ENCODE measurements at places on chromosomes 3 and 15.

DNA sequence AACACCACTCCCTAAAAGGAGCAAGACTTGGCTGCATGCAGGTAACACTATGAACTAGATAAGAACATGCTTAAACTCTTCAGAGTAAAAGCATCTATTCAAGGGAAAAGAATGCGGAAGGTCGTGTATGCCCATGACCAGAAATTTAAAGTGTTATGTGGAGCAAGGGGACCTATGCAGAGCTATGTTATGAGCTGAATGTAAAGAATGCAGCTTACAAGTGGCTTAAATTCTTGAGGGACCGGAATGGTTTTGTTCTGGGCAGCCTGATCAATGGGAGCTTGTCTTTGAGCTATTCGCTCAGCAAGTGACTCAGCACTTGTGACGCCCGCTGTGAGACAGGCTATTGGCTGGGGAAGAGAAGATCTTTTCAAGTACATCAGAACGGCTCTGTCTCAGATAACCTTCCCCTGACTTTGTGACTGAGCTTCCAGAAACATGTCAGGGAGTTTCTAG is 367.5 kb upstream of the THBS1 start:
- no peak for DNase-seq

DNA sequence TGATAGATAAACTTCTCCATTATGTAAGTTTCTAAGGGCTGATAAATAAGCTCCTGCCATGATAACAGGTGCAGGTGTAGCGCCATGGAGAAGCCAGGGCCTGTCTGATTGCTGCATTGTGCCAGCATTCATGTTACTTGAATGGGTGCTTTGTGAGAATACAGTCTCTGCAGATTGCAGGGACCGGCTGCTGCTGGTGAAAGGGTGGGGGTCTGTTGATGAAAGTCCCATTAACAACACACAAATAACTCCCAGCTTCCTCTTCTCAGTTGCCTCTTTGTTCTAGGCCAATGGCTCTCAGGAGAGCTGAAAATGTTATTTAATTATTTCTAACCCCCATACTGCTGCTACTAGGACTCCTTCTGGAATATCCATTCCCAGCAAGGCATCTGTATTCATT is 77.2 kb downstream of the RTP4 start:
- DNase-seq = no peak

DNA sequence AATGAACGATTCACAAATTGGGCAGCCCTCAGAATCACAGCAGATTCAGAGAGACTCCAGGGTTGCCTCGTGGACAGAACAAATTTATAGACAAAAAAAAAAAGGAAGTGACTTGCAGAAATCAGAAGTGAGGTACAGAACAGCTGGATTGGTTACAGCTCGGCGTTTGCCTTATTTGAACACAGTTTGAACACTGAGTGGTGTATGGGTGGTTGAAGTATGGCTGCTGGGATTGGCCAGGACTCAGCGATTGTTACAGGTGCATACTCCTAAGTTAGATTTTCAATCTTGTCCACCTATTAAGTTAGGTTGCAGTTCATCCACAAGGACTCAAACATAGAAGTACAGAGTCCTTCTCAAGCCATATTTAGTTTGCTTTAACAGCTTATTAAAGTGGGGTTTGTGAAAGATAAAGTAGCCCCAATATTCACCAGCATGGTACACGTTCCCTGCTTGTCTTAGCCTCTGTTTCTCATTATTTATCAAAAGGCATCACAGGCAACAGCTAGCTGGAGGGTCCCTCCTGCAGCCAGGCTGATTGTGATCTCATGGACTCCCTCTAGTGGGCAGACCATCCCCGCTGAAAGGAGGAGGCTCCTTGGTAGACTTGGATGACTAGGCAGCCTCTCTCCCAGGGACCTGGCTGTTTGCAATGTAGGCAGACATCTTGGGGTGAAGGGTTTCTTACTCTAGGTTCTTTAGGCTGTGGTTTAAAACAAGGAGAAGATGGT is 17.6 kb upstream of the ALDH1L1 start:
- no peak for DNase-seq

DNA sequence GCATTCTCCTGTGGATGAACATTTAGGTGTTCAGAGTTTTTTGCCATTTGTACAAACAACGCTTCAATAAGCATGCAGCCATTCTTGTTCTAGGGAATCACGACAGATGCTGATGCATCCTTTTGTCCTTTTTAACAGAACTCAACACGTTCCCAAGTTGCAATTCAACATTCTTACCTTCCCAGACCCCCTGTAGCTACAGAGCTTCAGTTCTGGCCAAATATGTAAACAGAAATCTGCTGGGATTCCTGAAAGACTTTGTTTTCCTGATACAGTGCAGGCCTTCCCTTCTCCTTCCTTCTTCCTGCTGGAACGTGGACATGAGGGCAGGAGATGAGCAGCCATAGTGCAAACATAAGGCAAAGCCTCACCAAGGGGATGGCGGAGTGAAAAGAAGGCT is 59.1 kb upstream of the SPATA12 start:
- no peak for DNase-seq

DNA sequence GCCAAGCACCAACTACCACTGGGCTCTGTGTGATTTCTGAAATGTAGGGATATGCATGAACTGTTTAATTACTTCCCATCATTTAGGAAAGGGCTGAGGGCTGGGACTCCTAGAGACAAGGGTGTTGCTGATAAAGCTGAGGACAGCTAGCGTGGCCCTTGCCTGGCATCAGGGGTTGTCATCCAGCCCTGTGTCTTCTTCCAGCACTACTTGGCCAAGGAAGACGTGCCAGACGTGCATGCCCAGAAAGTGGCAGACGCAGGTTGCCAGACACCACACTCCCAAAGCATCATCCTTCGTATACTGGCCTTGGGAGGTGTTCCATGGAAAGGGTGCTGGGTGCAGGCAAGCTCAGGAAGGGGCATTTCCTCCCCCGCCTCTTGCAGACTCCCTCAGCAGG is 64.8 kb downstream of the LRIG1 start:
- no peak for DNase-seq

- no peak for DNase-seq
Measured at GRCh38 chr3:19539518-19540392, 391.4 kb downstream of the KCNH8 start.

GRCh38 chr15:93072411-93073394 is 16.3 kb downstream of the RGMA start:
- no peak for DNase-seq

- no peak for DNase-seq
Measured at GRCh38 chr3:52809662-52810377, 15.2 kb downstream of the ITIH3 start.

- DNase-seq = no peak
Measured at GRCh38 chr3:54712539-54712938, 215.3 kb downstream of the LRTM1 start.

- DNase-seq = no peak
Measured at GRCh38 chr15:58908550-58909309, 24.7 kb downstream of the SLTM start.

DNA sequence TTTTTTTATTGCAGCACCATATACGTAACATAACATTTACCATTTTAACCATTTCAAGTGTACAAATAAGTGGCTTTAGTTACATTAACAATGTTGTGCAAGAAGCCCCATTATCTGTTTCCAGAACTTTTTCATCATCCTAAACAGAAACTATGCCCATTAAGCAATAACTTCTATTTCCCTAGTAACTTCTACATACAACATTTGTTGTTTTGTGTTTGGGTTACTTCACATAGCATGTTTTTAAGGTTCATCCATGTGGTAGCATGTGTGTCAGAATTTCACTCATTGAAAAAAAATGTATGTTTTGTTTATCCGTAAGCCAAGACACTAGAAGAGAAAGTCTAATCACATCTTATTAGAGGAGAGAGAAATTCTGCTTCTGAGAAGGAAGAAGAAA is 450.5 kb upstream of the PDZRN3 start:
- DNase-seq = no peak

- no peak for DNase-seq
Measured at GRCh38 chr3:87101861-87102625, 111.1 kb upstream of the VGLL3 start.

GRCh38 chr3:110327870-110328269 is 743.7 kb upstream of the NECTIN3 start:
- DNase-seq = no peak

All from T-helper 22 cell (primary cell).